ENCODE measurements at places on chromosomes 11 and 22.

GRCh38 chr11:115166820-115167219, 337.4 kb downstream of the CADM1 start:
- DNase-seq, result no peak

DNA sequence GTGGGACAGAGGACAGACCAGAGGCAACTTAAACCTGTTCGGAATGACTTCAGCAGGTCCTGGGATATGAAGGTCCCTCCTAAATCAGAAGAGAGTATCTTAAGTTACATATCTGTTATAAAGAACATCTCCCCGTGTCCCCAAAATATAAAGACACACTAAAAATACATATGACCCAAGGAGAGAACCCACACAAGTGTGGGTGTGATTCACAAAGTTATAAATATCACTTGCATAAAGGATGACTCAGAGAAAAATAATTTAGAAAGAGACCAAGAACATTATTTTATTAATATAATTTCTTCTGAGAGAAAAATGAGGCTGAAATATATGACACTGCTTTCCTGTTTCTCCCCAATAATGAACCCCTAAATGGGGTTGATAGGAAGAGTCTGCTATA, 14.2 kb downstream of the OR5B21 start:
- DNase-seq, result no peak

DNA sequence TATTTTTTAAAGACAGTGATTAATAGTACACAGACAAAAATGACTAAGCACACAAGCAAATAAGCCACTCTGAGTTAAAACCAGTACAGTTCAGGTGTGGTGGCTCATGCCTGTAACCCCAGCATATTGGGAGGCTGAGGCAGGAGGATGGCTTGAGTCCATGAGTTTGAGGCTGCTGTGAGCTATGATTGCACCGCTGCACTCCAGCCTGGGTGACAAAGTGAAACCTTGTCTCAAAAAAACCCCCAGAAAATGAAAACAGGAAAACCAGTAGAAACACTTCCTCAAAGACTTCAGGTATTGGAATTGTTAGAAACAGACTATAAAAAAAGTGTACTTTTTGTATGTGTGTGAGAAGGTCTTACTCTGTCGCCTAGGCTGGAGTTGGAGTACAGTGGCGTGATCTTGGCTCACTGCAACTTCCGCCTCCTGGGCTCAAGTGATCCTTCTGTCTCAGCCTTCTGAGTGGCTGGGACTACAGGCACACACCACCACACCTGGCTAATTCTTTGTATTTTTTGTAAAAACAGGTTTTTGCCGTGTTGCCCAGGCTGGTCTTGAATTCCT, 33.0 kb downstream of the PPP6R2 start:
- DNase-seq, result no peak

GRCh38 chr11:17063171-17064002, 14.1 kb downstream of the RPS13 start:
- DNase-seq, result no peak

GRCh38 chr11:105713696-105714095, 103.8 kb downstream of the GRIA4 start:
- DNase-seq, result no peak

- no peak for DNase-seq
Measured at GRCh38 chr22:17707526-17707925, 66.7 kb downstream of the BID start.

GRCh38 chr22:46052331-46052771, 75.4 kb upstream of the WNT7B start:
- DNase-seq, result no peak
